ENCODE measurements at places on chromosomes 6 and 20.

DNA sequence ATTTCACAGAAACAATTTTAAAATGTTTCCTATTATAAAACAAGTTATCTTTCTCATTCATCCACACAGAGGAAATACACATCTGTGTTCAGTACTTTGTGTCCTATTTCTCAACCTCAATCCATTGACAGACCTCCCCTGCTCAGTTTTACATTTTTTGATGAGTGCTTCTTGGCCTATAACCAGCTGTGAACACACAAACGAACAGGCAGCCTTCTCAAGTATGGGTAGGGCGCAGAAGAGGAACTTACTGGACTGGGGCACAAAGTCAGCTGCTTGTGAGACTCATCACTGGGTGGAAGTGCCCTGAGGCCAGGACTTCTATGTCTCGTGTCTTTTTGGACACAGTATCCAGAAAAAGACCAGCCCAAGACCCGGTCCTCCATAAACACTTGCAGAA lies 2.8 kb downstream of the RPS6KA2 start:
- no peak for DNase-seq

DNA sequence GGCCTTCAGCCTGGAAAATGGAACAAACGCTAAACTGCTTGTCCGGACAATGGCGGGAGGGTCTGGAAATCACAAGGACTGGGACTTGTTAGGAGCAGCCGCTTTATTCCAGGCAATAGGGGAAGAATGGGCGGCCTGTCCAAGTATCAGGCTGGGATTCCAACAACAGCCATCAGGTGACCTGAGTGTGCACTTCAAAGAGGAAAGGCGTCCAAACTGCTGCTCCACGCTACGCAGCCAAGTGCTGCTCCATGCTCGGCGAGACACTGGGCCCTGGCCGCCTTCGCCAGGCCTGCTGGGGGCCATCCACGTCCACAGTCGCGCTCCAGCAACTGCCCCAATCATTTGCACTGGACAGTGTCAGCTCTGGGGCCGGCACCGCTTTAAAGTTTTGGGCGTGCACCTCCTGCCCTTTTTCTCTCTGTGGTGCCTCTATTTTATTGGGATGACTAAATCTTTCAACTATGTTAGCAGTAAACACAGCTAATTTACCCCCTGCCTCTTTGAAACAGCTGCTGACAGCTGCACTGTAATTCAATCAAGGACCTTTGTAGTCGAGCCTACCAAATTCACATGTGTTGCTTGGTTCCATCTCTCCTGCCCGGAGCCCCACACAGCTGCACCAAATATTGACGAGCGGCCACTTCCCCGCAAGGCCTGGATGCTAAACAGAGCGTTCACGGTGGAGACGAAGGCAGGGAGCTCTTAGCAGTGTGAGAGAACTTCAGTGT lies 98.3 kb downstream of the BMP7 start:
- DNase-seq = no peak

DNA sequence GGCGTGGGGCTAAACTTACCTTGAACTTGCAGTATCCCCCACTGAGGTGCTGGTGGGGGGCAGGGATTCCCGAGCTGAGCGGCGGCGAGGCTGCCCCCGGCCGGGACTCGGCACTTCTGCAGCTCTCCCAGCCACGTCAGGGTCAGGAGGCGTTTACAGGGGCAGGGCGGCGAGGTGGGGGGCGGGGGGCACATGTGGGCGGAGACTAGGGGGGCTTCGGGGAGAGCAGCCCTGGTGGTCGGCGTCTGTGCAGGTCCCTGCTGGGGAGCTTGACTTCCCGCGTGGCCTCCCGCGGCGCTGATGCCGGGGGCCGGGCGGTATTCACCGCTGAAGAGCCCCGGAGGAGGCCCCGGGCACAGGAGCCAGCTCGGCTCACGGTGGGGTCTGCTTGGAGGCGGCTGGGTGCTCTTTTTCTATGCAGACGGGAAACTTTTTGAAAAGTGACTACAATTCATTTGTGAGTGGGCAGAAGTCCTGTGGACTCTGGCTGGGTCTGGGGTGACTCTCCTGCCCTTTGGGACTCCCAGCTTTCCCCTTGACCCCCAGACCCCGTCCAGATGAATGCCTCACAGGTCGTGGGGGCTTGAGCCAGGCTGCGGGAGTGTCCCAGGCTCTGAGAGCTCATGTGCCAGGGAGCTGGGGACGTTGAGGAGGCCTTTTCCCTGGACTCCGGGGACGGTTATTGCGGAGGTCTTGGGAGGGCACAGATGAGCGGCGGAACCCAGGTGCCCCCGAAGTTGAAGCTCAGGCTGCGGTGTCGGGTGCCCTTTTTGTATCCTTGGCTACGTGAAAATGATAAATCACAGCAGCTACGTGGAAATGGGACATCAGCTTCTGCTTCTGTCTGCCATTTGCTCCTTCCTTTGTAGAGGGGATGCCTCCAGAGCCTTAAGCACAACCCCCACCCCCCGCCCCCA lies 75.9 kb upstream of the GATA5 start:
- DNase-seq = no peak

- no peak for DNase-seq
Observed at GRCh38 chr20:60403105-60403741, 445.0 kb downstream of the CDH26 start.

- DNase-seq = no peak
Observed at GRCh38 chr6:75484535-75484934, 9.1 kb downstream of the FILIP1 start.

DNA sequence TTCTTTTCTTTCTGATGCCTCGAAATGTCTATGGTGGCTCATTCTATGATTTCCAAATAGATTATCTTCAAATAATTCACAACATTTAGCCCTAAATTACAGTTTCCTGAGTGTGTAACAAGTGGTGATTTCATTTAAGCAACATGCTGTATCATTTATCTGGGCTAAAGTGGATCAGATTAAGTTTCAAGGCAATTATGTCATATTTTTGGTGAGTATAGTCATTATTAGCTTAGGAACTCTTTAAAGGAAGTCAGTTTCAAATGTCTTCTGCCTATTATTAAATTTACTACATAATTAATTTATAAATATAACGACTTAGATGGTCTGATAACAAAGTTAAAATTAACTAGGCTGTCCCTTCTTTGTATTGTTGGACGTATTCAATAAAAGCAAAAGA lies 847.9 kb upstream of the FLRT3 start:
- DNase-seq = no peak

GRCh38 chr6:32868257-32868788 lies 14.3 kb downstream of the PSMB9 start:
- peak; percentile 81 for DNase-seq

GRCh38 chr20:37880726-37881591 lies 22.0 kb upstream of the VSTM2L start:
- DNase-seq = no peak

GRCh38 chr6:73131706-73132105 lies 93.6 kb downstream of the KHDC1L start:
- DNase-seq = no peak

- peak; percentile 59 for DNase-seq
Observed at GRCh38 chr6:33744001-33744848, 2.5 kb downstream of the IP6K3 start.

- no peak for DNase-seq
Observed at GRCh38 chr6:115067690-115068447, 725.0 kb upstream of the HS3ST5 start.

GRCh38 chr6:93779086-93779841 lies 359.9 kb upstream of the EPHA7 start:
- no peak for DNase-seq

DNA sequence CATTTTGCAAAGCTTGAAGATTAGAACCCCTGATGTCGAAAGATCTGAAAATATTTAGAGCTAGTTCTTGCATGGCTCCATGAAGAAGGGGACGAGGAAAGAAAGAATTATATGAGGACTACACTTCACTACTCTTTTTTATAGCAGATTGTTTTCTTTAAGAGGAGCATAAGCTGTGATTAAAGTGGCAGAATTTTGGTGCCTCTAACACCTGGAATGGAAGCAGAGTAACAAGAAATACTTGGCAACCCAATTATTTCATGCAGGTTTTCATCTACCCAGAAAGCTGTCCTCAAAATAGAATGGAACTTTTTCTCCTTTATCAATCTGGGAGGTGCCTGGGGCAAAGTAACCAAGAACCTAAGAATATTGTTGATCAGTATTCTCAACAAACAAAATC lies 4.0 kb downstream of the METTL24 start:
- no peak for DNase-seq

GRCh38 chr6:6971369-6971768 lies 136.4 kb upstream of the RREB1 start:
- no peak for DNase-seq

- DNase-seq = no peak
Observed at GRCh38 chr6:68252632-68253031, 382.4 kb upstream of the ADGRB3 start.

DNA sequence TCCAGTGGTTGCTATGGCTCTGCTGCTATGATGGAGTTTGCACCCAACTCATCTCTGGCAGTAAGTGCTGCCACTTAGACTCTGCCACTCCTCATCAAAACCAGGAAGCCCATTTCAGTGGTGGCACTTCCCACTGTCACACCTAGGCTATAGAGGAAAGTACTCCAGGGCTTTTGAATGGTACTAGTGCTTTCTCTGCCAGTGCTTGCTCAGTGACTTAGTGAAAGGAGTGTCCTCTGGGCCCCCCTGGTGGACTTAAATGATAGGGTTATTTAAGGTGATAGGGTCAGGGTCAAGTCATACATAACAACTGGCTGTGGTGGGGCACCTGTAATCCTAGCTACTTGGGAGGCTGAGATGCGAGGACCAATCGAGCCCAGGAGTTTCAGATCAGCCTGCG lies 22.8 kb downstream of the FITM2 start:
- DNase-seq = peak; percentile 48

- DNase-seq = no peak
Observed at GRCh38 chr6:90190752-90191395, 105.8 kb downstream of the BACH2 start.

DNA sequence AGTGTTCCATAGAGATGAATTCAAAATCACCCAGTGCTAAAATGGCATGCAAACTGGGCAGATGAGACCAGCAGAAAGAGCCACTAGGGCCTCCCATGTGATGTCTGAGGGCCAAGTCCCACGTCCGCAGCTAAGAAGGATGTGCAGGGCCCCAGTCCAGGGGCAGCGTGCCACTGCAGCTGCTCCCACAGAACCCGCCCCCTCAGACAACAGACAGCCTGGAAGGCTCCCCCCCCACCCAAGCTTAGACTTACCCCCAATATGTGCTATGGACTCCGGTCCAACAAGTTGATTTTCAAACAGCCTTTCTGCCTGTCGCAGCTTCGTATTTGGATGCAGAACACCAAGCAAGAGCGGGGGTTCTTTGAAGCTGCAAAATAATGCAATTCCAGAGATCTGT lies 14.0 kb downstream of the APMAP start:
- no peak for DNase-seq

- no peak for DNase-seq
Observed at GRCh38 chr20:49669601-49670189, 44.0 kb downstream of the B4GALT5 start.

DNA sequence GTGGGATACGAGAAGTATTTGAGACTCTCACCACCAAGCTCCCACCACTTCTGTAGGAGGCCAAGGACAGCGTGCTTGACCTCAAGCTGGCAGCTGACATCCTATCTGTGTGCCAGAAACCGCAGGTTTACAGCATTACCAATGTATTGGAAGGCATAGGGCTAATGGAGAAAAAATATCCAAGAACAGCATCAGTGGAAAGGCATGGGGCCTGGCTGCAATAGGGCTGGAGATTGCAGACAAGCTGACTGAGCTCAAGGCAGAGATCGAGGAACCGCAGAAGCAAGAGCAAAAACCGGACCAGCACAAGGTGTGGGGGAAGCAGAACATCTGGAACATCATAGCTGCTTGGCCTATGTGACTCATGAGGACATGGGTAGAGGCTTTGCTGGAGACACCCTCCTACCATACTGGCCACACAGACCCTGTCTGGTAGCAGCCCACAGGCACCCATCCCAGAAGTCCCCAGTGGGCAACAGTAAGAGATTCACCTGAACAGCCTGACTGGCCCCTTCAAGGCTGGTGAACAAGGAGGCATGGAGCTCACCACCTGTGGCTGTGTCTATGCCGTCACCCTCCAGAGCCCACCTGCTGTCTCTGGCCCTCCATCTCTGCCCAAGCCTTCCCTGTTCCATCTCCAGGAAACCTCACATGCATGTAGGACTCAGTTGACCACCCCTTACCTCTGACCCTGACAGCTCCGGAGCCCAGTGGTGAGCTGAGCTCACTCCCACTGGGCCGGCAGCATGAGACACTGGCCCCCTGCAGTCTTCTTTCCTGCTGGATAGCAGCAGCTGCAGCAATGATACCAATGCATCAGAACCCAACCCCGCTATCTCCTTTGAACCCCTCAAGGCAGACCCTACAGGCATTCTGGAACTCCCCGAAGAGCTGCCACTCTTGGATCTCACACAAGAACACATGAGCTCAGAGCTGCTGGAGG lies 171.1 kb downstream of the KIF6 start:
- no peak for DNase-seq
